ENCODE measurements at places on chromosomes 11 and 22.

- DNase-seq, result no peak
Measured at GRCh38 chr22:32917577-32918354, 116.3 kb downstream of the TIMP3 start.

GRCh38 chr11:86210898-86211297 lies 33.7 kb upstream of the EED start:
- no peak for DNase-seq

DNA sequence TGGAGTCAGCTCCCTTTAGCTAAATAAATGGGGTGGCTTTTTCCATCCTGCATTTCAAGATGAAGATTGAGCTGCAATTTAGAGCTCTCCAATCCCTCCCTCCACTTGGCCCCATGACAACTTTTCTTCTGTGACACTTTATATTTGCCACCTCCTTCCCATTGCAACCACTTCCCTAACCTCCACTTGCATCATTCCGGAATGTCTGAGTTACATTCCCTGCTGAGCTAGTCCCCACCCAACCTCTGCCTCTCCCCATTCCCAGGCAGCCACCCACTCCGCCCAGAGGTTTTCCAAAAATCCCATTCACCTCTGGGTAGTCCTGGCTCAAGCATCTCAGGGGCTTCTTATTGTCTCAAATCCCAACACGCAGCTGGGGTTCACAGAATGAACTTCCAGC lies 24.7 kb downstream of the PC start:
- no peak for DNase-seq

DNA sequence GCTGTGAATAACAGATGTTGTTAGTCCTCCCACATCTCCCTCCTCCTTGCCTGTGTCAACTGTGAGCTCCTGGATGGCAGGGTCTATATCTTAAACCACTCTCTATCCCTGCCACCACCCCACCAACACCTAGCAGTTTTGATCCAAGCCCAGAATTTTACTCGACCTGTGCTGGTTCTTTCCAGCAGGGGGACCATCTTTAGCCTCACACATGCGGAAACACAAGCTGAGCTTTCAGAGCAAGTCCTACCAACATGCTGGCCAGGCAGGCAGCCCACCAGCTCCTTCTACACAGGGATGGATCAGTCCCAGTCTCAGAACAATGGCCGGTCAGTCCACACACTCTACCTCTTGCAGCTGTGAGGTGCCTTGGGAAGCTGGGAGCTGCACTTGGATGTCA lies 231.5 kb downstream of the NXPE2 start:
- no peak for DNase-seq

GRCh38 chr11:12602421-12602820 lies 71.8 kb upstream of the TEAD1 start:
- DNase-seq, result no peak

DNA sequence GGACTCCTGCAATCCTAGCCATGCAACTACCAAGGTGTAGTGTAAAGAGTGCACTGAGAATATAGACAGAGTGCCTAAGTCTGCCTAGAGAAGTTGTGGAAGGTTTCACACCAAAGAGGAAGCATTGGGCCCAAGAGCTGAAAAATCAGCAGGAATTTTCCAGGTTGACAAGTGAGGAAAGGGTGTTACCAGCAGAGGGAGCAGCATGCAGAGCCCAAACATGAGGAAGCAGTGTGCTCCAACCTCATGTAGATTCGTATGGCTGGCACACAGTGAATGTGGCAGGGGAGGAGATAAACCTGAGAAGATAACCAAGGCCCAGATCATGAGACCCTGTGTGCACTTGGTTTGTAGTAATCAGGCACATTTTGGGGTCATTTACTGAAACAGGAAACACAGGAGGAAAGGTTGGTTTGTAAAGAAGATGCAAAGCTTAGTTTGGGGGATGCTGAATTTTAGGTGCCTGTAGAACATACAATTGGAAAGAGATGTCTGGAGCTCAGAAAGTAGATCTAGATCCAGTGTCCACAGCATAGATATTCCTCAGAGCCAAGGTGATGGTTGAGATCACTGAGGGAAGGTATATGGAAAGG lies 1.7 kb downstream of the HPX start:
- no peak for DNase-seq

- no peak for DNase-seq
Measured at GRCh38 chr11:78282821-78283220, 94.1 kb downstream of the USP35 start.

- DNase-seq, result no peak
Measured at GRCh38 chr11:15228331-15228849, 113.7 kb downstream of the INSC start.

- DNase-seq, result peak; percentile 64
Measured at GRCh38 chr11:69335007-69335780, 41.2 kb downstream of the MYEOV start.

- DNase-seq, result no peak
Measured at GRCh38 chr11:14969901-14970323, 2.2 kb downstream of the CALCA start.

- DNase-seq, result no peak
Measured at GRCh38 chr11:64372802-64373597, 14.0 kb downstream of the RPS6KA4 start.

All from vagina (tissue), 2 donors.